Nephron progenitor cell (in vitro differentiated cells): ENCODE measurements at places on chromosomes 2 and 18.

DNA sequence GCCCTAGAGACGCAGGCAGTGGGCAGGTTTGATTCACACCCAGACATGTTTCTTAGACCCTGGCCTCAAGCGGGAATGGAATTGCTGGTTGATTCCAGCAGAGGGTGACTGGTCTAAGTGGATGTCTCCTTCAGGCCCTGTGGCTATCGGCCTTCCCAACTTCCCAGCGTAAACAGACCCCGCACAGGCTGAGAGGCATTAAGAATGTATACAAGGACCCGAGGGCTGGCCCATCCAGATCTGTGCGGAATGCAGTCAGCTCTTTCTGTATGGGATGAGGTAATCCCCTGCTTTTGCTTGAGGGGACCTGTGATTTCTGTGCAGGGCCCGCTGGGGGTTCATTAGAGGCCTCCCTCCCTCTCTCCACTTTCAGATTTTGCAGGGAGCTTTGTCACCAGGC is 6.5 kb downstream of the ACKR3 start:
- DNase-seq = no peak

DNA sequence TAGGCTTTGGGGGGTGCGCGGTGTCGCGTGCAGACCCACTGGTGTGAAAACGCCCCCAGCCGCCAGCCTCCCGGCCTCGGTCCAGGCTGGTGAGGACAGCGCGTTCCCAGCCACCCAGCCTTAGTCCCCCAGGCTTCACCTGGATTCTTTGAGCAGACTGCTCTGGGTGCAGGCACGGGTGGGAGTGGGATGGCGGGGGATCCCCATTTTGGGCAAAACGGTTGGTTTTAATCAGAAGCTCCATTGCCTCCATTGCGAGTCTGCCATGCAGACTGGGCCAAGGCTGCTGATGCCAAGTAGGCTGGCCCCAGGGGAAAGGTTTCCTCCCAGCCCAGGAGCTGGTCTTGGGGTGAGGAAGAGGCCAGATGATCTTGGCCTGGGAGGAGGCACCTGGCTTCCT is 445 bp downstream of the MLPH start:
- no peak for DNase-seq

- DNase-seq = no peak
Observed at GRCh38 chr2:226325526-226325925, 474.1 kb downstream of the IRS1 start.

DNA sequence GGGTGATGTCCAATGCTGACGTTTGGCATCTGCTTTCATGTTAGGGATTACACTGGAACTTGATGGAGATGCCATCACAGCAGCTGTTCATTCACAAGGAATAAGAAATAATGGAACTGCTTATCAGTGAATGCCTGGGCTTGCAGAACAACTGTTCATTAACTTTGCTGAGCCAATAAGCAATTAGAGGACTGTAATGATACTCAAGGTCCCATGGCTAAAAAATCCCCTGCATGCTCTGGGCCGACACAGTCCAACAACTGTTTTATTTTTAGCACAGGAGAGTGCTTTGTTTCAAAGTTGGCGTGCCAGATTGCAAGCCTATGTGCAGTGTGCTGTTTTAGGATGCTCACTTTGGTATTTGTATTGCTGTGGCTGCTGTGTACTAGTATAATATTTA is 408.0 kb upstream of the RGPD4 start:
- DNase-seq = no peak

DNA sequence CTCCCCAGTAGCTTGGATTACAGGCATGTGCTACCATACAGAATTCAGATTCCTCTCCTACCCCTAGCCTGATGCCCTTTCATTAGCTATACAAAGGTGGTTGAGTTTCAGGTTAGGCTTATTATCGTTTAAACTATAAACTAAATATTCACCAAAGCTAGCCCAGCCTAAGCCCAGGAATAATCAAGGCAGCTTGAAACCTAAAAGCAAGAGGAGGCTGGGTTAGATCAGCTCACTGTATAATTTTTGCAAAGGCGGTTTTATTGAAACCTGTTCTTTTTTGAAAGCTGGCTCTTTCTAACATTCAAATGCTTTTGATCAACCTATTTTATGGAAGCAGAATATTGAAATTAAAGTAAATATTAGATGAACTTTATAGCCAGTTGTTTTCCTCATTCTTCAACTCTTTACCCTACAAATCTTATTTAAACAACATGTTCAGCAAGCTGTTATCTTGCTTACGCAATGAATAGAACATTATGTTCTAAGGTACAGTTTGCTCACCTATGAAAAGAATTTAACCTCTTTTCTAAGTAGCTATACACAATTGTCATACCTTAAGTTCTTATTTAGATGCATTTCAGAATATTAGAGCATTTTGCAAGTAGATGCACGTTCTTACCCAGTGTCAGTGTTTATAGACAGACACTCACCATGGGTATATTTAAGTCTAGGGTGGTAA is 241.6 kb downstream of the NEDD4L start:
- no peak for DNase-seq
